ENCODE measurements at places on chromosomes 2 and 18.

DNA sequence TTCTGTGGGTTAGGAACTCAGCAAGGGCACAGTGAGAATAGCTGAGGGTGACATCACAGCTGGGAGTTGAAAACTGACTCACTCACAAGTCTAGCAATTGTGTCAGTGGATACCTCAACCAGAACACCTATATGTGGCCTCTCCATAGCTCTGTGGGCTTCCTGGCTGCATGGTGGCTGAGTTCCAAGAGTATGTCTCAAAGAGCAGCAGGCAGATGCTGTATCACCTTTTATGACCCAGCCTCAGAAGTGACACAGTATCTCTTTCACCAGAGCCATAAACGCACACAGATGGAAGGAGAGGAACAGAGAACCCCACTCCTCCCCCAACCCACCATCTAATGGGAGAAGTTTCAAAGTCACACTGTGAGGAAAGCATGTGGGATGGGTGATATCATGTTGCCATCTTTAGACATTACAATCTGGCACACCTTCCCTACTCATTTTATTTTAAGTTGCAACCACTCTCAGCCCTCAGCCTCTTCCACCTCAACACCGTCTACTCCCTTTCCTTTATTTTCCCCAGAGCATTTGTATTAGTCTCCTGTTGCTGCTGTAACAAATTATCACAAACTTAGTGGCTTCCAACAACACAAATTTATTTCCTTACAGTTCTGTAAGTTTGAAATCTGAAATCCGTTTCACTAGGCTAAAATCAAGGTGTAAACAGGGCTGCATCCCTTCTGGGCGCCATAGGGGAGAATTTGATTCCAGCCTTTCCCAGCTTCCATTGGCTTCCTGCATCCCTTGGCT is 134.6 kb upstream of the SPATS2L start:
- no peak for DNase-seq

DNA sequence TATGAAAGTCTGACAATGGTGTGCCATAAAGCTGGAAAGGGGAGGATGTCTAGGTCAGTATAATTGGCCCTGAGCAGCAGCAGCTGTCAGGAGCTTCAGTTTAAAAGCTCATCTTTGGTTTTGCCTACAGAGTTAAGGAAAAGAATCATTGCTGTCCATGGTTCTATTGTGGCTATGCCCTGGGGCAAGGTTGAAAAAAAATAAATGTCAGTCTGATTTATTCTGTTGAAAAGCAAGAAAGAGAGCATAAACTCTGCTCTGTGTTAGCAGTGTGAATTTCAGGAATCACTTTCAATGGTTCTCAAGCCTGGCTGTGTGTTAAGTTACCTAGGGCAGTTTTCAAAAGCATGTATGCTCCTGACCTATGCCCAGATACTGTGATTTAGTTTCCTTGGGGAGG is 446.7 kb downstream of the SETBP1 start:
- no peak for DNase-seq

DNA sequence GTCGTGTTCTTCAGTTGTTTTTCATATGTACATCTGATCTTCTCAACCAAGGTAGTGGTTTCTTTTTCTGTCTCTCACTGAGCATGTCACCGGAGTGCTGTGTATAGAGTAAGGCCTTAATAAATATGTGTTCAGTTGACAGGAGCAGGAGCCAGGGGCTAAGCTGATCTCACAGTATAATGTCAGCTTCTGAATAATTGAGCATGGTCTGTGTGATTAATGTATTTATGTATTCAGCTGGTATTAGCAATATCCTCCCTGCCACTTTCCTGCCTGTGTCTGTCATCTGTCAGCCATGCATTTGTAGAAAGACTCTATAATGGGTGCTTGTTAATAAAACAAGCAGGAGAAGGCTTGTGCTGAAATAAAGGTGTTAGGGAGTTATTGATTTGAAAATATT is 198.9 kb downstream of the ADCYAP1 start:
- DNase-seq: no peak

GRCh38 chr18:49524951-49525350 is 36.9 kb upstream of the LIPG start:
- no peak for DNase-seq

DNA sequence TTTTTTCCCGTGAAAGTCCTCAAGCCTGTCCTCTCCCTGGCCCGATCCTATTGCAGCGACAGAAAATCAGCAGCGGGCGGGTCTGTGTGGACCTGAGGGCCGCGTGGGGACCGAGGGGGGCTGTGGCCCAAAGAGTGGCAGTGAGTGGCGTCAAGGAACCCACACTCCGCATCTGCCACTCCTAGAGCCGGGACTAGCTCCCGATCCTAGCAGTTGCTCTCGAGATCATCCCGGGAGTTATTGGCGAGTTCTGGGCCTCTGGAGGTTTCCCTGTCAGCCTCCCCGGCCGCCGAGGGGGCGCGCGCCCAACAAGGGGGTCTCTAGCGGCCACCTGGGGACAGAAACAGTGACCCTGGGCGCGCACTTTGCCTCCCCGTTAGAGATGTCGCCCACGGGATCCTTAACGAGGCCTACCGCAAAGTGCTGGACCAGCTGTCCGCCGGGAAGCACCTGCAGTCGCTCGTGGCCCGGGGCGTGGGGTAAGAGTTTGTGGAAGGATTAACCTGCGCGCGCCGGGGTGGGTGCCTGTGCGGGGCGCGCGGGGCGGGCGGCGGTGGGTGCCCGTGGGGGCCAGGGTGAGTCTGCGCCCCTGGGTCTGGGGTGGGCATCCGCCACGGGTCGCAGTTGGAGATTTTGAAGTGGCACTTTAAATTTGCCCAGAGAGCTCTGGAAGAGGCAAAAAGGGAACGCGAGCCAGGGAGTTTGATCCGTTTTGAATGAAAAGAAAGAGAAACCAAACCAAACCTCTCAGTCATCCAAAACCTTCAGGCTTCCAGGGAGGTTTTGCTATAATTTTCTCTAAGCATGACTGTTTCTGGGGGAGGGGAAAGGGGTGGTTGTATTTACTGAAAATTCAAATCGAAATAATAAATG is 3.5 kb downstream of the ADCYAP1 start:
- DNase-seq: no peak

DNA sequence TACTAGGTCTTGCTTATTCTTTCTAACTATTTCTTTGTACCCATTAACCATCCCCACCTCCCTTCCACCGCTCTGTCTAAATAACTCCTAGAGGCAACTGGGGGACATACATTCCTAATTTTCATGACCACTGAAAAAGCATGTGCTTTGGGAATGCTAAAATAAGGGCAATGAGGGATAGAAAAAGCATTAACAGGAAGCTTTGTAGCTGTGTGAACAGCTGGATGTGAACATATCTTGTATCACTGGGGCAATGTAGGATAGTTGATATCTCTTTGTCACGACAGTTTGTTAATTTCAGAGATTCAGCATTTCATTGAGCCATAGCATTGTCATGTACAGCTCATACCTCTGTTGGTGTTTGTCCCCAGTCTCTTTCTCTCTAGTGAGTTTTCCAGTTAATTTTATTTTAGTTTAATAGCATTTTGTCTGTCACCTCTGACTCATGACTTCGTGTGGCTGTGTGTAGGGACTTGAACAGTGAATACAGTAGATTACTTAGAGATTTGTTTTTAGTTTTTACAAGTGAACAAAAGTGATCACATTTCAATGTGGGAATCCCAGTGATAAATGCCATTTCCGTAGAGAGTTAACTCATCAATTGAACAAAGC is 230.3 kb upstream of the NRP2 start:
- no peak for DNase-seq

DNA sequence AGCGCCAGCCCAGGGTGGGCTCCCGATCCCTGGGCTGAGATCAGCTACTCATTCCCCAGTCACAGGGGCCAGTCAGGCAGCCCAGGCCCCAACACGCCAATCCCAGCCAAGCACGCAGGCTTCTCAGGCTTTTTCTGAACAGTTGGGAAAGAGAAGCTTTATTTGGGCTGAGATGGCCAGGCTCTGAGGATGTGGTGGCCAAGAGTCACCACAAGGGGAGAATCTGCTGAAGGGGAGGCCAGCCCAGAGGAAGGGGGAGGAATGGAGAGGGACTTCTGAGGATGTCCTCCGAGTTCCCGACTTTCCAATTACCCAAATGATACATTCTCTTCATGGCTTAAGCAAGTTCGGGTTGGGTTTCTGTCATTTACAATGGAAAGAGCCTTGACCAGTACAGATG is 2.8 kb upstream of the DIPK1C start:
- no peak for DNase-seq

GRCh38 chr2:134336352-134336751 is 82.5 kb downstream of the MGAT5 start:
- no peak for DNase-seq

DNA sequence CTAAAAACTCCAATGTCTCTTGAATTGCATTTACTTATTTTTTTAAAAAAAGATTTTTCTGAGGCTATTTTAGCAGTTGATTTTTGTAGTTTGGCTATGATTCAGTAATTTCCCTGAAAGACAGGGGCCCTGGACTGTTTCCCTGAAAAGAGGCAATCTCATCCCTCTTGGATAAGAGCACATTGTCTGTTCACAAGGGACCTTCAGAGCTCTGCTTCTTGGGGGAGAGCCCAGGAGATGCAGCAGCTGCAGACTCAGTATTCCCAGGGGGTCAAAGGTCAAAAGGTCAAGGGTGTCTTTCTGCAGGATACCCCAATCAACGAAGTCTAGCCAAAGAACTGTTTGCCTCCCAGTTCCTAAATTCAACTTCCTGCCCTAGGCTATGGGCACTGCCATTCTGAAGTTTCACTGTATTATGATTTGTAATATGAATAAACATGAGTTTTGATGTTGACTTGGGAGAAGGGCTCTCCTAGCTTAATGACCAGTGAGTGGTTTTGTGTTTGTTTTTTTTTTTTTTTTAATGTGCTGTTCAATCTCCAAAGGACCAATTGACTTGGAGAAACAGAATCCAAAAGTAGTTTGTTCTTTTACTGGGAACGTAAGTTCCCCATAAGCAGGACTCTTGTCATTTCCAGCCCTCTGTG is 157.0 kb upstream of the SERPINE2 start:
- DNase-seq: no peak

GRCh38 chr2:169649278-169649677 is 44.9 kb downstream of the CFAP210 start:
- DNase-seq: no peak

GRCh38 chr2:142966284-142966683 is 88.8 kb downstream of the KYNU start:
- no peak for DNase-seq
